ENCODE measurements at places on chromosomes 13 and 19. TPM values are rescaled to one million over a fixed set of nuclear protein-coding genes. Genes with fewer than 3 reads are reported as not detected.

The ZNF274 gene
- total RNA-seq: 25.4 TPM

The KLK14 gene
- not detected for total RNA-seq

The CEACAM6 gene
- total RNA-seq: not detected

- peak; percentile 5 for DNase-seq
Measured at GRCh38 chr13:104085611-104086010, 1019.4 kb upstream of the SLC10A2 start.

DNA sequence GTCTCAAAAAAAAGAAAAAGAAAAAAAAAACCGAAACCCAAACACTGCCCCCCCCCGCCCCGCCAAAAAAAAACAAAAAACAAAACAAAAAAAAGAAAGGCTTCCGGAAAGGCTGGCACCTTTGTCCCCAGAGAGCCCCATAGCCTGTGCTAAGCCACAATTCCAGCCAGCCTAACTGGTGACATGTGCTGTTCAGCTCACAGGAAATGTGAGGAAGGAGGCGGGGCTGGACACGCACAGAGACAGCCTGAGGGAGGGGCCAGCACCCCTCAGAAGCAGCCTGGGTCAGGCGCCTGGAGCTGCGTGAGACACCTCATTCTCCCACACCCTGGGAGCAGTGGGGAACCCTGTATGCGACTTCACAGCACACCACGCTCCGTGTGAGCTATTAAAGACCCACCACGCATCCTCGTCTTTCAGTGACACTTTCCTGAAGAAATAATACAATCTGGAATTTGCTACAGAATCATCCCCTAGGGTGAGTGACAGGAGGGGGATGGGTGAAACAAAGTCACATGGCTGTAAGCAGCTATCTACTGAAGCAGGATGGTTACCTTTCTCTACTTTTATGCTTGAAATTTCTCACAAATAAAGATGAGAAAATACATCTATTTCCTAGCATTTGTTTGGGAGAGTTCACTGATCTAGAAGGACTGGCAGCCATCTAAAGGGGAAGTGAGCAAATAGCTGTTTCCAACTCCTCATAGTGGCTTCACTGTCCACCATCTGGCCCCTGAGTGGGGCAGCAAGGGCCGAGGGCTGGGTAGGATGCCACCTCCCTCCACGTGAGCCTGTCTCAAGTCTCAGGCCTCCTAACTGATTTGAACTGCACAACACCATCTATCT is 12.3 kb upstream of the SLC35E1 start:
- peak; percentile 52 for DNase-seq

DNA sequence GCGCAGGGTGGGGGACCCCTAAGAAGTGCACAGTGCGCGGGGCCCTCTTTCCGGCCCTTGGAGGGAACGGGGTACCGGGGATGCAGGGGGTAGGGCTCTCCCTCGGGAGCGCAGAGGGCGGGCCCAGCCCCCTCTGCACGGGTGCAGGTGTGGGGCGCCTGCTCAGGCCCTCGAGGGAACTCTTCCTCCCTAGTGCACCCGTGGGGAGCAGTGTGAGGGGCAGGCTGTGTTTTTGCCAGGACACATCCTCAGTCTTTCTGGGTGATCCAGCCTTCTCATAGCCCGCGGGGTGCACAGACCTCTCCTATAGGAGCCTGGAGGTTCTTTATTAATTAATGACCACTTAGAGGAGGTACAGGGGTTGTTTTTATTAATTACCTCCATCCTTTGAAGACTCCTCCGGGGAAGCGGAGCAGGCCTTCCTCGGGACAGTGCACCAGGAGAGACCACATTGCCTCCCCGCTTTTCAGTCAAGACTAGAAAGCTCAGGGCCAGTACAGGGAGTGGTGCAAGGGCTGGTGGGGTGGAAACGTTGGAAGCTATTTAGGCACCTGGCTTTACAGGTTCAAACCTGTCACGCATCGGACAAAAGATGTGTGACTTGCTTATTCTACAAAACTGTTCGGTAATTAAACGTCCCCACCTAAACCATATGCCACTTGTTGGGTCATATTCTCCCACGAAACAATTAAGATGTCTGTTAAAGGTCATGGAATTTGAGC is 598 bp upstream of the GJB6 start:
- DNase-seq: no peak

DNA sequence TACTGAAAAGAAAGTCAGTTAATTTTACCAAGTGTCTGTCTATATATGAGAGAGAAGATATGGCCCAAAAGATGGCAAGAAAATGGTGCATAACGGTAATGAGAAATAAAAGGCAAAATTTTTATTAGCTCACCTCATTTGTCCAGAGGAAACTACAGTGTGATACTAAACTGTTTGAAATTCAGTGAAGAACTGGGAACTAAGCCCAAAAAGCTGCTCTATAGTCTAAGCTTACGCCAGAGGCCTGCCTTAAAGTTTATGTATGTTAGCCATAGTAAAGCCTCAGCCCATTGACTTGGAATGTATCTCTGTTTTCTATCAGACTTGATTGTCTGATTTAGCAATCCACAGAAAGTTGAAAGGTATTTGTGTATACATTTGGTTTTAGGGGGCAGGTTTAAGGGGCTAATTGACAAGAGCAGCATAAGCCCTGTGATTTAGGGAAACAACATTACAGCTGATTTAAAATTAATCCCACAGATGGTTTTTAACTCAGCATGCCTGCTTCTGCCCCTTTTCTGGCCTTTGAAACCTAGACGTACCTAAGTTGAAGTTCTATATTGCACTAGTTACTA is 91.0 kb upstream of the MAB21L1 start:
- DNase-seq: no peak

GRCh38 chr13:79419365-79419764 is 13.3 kb upstream of the RBM26 start:
- DNase-seq: no peak

DNA sequence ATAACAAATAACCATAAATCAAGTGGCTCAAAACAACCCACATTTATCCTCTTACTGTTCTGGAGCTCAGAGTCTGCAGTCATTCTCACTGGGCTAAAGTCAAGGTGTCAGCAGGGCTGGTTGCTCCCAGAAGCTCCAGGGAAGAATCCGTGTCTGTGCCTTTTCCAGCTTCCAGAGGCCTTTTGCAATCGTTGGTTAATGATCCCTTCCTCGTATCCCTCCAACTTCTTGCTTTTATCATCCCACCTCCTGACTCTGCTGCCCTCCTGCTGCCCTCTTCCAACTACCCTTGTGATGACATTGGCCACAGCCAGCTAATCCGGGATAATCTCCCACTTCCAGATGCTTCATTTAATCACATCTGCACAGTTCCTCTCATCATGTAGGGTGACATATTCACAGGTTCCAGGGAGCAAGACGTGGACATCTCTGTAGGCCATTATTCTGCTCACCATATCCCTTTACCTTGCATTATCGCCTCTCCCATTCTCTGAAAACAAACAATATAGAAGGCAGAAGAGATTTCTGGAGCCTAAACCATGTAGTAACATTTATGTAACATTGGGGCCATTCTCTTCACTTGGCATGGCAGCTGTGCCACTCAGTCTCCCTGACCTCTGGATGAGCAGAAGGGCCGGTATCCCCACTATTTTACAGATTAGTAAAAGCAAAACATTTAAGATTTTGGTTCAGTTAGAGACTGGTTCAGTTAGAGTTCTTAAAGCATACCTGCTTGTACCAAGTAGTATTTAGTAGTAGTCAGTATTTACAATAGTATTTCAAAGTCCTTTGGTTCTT is 53.5 kb downstream of the RFC3 start:
- DNase-seq: no peak

DNA sequence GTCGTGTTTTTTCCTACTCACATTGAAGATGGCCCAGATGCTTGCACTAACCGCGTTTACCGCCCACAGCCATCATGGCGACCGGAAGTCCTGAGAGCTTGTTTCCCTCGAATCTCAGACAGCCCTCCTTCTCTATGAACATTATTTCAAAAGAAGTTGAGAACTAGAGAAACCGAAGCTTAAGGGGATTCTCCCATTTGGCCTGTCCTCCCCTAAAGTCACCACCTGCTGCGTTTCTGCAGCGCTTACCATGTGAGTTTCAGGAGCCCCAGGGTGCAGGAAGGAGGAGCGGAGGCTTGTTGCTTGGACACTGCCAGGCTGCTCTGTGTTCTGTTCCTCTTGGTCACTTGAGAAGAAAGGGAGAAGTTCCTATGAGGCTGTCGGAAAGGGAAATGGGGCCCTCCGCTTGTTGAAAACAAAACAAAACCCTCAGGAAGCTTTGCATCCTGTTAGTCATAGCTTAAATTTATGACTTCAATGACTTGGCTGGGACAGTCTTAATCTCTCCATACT is 6.2 kb downstream of the CARD8 start:
- DNase-seq: no peak

DNA sequence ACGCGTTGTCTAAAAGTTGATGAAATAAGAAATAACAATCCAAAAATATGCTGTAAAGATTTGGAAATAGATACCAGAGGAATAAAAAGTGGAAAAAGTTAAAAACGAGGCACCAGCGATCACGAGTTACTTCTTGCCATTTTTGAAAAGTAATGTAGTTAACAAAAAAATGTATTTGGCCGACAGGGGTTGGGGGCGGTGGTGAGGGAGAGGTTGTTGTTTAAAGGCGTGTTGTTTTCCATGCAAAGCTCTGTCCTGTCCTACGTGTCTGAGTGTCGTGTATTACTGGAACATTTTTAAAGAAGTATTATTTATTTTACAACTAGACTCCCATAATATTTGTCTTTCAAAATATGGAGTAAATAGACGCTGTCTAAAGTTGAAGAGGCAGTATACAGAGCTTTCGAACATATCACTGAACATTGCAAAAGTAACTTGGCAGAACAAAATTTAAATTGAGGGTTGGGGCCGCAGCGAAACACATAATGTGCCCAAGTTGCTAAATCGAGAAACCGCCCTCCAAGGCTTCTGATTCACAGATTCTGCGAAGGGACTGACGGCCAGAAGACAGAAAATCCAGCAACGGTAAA is 823 bp downstream of the FBXO17 start:
- DNase-seq: no peak

GRCh38 chr13:41554626-41555386 is 97.5 kb downstream of the RGCC start:
- no peak for DNase-seq

DNA sequence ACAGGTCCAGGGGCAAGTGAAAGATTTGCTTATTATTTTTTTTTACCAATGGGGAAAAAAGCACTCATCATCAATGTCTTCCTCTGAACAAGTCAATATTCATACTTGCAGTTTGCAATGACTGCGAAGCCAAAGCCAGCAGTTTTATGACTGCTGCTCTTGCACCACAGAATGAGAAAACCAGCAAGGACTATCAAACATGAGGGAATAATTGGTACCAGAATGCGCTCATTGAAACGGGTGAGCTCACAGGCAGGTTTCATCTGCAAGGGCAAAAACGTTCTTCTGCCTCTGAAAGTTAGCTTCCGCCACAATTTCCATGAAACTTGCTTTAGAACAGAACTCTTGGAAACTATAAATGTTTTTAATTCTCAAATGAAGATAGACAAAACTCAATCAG is 5.5 kb downstream of the DLEU7 start:
- no peak for DNase-seq

GRCh38 chr19:46372901-46373490 is 26.1 kb downstream of the PPP5C start:
- DNase-seq: no peak

- no peak for DNase-seq
Measured at GRCh38 chr19:1473085-1473851, 5.7 kb downstream of the C19orf25 start.

GRCh38 chr19:2325281-2326046 is 2.9 kb downstream of the LSM7 start:
- no peak for DNase-seq

DNA sequence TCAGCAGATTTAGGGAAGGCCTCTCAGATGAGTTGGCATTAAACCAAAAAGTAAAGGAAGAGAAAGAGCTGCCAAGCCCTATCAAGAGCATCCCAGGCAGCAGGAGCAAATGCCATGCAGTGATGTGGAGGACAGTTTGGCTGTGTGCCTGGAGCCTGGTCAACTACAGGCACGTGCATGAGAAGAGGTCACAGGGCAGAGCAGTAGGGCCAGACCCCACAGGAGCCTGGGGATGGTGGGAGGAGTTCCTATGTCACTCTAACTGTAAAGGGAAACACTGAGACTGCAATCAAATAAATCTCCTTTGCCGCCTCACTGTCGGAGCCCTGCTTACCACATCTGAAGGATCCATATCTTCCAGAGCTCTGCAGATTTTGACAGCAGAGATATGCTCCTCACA is 240.5 kb downstream of the ENOX1 start:
- DNase-seq: peak; percentile 38

DNA sequence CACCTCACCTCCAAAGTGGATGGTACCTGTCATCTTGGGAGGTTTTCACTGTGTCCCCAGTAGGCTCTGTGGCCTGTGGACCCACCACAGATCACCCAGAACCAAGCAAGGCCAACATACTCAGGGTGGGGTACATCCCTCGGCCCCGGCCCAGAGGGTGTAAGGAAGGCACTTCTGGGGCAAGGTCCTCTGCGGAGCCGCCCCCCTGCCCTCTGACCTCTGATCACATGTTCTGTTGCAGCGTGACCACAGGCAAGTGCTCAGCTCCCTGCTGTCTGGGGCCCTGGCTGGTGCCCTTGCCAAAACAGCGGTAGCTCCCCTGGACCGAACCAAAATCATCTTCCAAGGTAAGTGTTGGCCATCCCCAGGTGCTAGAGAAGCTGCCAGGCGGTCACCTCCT is 36.7 kb downstream of the TMEM161A start:
- no peak for DNase-seq

DNA sequence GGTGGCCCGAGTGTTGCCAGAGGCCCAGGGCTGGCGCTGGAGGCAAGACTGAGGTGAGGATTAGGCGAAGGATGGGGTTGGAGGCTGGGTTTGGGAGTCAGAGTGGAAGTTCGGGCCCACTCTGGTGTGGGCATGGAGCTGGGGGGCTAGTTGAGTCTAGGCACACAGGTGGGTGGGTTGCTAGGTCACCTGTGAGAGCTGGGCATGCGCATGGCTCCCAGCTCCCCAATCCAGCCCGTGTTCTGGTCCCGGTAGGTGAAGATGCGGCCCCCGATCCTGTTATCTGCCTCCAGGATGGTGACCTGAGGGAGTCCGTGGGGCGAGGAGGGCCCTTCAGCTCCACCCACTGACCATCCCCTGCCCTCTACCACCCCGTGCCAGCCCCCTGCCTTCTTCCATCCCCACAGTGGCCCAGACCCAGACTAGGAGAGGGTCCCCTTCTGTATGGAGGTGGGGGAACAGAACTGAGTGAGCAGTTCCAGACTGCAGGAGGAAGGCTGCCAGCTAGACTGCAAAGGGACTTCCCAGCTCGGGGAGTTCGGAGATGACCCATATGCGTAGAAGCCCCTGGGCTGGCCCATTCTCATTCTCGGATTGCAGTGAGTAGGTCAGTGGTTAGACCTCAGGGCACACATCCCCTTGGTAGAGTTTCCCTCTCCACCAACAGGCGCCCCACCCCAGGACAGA is 1.7 kb downstream of the IL4I1 start:
- DNase-seq: no peak

All from fibroblast of lung (primary cell).